Activated naive CD8-positive, alpha-beta T cell treated with anti-CD3 and anti-CD28 coated beads for 36 hours (primary cell): ENCODE measurements at places on chromosomes 6 and 20. TPM values are rescaled to one million over a fixed set of nuclear protein-coding genes. Genes with fewer than 3 reads are reported as not detected.

- DNase-seq = no peak
These were observed 77.8 kb downstream of the TRAM2 start for GRCh38 chr6:52499026-52499425.

- DNase-seq = no peak
These were observed 7.4 kb upstream of the LSM14B start for GRCh38 chr20:62114894-62115293.

DNA sequence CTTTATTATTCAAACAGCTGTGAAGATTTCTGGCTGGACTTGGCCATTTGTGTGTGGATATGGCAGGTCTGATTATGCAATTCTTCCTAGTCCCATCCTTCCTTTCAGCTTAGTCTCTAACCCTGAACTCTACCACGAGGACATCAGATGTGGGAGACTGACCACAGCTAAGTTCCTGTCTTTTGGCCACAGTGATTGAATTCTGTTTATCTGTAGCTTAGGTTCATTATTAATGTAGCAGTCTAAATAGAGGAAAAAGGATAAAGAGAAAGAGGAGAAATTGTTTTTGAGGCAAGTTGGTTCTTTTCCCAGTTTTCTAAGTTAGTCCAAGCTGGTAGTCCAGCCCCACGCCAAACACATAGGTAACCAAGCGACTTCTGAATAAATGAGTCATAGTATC is 598.9 kb downstream of the RFPL4B start:
- no peak for DNase-seq

DNA sequence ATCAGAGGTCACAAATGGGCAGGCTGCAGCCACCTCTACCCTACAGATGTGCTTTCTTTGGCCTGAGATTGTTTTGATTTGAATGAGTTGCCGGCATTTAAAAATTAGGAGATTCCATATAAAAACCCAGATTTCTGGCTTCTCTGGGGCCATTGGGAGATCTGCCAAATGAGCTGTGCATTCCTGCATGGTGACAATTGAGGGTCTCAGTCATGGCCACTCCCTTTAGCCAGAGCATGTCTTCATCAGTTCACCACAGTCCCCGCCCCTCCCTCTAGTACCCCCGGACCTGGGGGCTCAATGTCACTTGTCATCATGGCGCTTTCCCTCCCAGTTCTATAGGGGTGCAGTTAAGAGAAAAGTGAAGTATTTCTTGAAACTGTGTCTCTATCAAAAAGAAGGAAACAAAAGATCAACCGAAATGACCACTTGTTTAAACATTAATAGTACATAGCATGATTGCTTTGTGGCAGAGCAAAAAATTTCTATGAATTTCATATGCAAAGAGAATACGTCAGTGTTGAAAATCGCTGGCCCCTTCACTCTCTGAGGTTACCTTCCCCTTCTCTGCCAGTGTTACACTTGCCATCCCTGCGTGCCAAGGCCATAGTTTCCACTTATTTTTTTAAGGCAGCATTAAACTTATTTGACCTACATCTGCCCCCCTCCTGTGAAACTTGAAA is 21.1 kb downstream of the EYA2 start:
- DNase-seq = no peak

GRCh38 chr6:90536520-90536919 is 50.4 kb downstream of the MAP3K7 start:
- DNase-seq = no peak

DNA sequence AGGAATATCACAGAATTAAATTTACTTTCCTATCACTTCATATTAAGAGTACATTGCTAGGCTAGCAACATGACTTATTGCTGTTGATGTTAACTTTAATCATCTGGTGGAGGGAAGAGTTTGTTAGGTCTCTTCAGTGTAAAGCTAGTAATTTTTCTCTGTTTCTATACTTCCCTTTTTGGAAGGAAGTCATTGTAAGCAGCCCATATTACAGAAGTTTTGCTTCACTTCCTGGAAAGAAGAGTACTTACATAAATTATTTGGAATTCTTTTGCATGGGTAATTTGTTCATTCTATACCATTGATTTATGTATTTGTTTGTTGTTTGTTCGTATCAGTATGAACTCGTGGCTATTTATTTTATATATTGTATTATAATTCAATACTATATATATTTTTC is 405.2 kb downstream of the RFPL4B start:
- DNase-seq = no peak

GRCh38 chr20:63495741-63496595 is 2.9 kb downstream of the EEF1A2 start:
- DNase-seq = peak; percentile 71

GRCh38 chr6:55255113-55255512 is 72.2 kb upstream of the GFRAL start:
- DNase-seq = no peak

- DNase-seq = no peak
These were observed 94.5 kb upstream of the ANKEF1 start for GRCh38 chr20:9940329-9940728.

DNA sequence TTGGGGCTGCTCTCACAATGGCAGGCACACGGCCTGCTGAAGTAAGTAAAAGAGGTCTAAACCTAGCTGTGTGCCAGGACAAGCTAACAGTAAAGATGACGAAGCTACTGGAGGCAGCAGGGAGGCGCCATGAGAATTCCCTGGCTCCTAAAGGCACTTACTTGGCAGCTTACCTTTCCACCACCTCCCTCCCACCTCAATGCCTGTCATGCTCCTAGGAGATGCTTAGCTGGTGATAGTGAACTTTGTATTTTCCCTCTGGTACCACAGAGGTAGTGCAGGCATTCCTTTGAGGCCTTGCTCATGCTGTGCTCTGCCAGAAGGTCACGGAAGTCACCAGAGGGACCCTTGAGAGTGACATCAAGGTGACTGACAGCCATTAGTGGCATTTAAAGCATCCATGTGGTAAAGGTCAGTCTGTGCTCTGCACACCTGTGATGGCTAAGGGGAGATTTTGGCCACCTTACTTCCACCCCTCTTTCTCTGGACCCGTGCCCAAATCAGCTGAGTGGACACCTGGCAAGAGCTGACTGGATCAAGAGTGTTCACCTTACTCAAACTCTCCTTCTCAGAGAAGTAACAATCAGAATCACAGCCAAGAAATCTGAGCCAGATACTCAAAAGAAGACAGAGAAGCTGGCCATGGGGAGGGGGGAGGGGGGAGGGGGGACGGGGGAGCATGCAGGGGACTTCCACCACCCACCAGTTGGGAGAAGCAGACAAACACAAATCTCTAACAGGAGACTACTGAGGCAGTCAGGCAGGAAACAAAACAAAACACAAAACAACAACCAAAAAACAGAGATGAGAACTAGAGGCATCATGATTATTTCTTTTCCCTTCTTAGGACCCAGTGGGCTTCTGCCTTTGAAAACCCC is 2.9 kb downstream of the FKBP1A start:
- DNase-seq = no peak

DNA sequence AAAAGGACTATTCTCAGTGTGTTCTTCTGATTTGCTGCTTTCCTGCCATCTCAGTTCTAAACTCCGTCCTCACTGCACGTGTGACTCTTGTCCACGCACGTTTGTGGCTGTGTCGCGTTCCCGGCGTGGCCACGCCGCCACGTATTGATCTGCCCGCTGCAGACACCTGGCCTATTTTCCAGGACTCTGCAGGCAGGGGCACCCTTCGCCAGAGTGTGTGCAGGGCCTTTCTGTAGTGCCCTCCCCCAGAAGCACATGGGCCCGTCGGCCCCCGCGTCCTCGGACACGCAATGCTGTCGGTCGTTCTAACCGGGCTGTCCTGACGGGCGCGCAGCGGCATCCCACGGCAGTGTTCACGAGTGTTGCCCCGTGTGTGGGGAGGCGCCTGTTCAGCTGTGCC is 87.6 kb downstream of the YTHDF1 start:
- DNase-seq = no peak

DNA sequence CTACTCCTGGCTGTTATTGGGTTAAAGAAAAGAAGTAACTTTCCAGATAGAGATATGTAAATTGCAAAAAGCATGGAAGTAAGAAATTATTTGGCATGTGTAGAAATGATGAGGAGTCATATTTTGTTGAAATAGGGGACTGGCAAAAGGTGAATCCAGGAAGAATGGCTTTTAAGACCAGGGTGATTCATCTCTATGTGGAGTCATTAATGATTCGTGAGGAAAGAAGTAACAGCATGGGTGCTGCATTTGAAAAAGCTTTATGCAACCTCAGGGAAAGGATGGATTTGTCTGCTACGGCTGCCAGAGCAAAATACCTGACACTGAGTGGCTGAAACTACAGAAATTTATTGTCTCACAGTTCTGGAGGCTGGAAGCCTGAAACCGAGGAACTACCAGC is 14.8 kb upstream of the SYNE1 start:
- no peak for DNase-seq

GRCh38 chr6:42354702-42355101 is 97.0 kb downstream of the TRERF1 start:
- no peak for DNase-seq

DNA sequence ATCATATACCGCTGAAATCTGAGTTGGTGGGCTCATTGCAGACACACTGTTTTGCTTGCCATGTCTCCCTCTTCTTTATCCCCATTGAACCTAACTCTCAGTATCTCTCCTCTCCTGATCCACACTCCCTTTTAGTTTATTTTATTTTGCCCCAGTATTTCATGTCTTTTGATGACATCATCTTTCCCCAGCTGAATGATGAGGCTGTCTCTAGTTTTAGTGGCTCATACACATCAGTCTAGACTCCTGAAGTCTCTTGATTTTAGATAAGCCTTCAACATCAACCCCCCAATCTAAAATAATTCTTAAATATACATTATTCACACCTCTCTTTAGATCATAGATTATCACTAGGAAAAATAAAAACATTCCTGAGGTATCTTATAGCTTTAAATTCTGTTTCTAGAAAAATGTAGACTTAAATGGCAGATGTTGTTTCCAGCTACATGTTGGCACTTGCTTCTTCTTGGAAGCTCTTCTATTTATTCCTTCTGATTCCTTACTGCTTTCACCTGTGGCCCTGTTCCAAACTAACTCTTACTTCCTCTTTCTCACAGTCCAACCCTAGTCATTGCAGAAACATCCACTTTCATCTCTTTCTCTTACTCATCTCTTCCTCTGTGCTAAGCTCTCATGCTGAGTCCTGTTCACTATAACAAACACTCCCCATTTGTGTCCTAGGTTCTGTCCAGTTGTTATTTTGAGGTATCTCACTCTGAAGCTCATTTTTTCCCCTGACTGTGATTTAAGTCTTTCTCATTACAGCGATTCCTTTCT is 191.9 kb upstream of the SLC35B3 start:
- DNase-seq = no peak

DNA sequence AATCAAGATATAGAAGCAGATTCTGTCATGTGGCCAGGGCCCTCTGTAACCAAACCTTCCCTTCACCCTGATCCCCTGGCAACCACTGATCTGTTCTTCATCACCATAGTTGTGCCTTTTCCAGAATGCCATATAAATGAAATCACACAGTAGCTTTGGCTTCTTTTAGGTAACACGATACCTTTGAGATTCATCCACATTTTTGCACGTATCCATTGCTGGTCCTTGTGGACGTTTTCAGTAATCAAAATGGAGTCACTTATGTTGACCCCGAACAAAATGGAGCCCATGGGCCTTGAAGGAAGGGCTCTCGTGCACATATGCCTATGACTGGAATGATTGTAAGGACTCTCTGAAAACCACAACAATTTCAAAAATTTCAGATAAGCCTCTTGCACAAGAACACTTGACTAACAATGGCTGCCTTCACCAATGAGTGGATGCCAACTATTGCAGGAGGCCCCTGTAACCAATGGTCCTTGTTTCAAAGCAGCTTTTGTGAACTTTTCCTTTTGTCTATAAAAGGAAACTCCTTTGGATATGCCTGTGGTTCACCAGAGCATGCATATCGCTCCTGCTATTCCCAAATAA is 84.3 kb upstream of the RALY start:
- DNase-seq = no peak

- no peak for DNase-seq
These were observed 21.9 kb upstream of the C6orf141 start for GRCh38 chr6:49528571-49528970.

DNA sequence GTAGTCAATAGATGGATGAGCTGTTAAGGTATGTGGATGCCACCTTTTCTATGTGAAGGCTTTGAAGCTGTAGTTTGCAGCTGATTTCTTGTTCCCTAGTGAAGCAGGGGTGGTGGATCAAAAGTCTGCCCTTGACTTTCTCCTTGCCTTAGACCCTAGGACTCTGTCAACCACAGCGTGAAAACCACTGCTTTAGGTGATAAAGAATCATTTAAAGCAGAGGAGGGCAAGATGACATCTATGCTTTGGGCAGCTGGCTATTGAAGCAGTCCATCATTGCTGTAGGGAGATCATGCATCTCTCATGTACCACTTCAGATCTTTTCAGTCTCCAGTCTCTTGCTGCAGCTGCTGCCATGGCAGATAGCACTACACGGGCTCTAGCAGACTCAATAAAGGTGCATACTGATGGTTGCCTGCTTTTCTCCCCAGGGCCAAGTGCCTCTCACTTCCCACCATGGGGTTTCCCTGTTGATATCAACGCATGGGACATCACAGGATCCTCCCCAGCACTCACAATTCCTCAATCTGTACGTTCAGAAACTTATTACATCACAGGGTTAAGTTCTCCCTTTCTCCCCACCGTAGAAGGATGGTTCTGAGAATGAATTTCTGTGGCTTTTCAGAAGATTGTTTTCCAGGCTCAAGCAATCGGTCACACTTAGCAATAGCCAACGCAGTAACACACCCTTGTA is 122.0 kb upstream of the STMND1 start:
- DNase-seq = no peak

DNA sequence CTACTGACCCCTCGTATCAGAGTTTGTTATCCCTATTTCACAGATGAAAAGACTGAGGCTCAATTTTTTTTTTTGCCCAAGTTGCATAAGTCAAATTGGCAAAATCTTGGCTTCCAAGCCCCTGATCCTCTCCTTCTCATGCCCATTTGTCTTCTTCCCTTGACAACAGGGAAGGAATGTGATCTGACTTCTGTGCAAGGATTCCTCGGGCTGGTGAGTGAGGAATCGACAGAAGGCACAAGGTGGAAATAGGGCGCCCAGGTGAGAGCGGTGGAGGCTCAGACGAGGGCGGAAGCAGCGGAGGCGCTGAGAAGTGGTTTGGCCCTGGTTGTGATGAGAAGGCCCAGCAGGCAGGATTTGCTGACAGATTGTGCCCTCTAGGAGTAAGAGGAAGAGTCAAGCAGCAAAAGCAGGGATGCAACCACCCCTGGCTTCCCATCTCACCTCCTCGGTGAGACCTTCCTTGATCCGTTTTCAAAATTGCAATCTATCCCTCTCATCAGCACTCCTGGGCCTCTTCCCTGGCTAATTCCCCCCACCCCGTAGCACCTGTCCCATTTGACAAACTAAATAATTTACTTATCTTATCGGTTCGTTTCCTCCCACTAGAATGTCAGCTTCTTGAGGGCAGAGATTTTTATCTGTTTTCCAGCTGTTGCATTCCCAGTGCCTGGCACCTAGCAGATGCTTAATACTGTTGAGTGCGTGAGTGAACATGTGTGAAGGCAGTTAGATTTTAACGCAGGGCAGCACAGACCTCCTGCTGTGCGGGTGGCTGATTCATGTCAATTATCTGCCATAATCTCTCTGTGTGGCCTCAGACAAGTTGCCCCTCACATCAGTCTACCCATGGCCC is 3.7 kb upstream of the SIRPA start:
- DNase-seq = no peak

The RCAN2 gene
- not detected for total RNA-seq

The AKAP7 gene
- total RNA-seq = 6.0 TPM

The SYCP2L gene
- not detected for total RNA-seq

The FOXA2 gene
- total RNA-seq = not detected

The DPPA5 gene
- total RNA-seq = not detected

The GABRR1 gene
- not detected for total RNA-seq

The PCED1A gene
- total RNA-seq = 24.2 TPM
